ENCODE measurements at places on chromosomes 7 and 10. TPM values are rescaled to one million over a fixed set of nuclear protein-coding genes. Genes with fewer than 3 reads are reported as not detected.

DNA sequence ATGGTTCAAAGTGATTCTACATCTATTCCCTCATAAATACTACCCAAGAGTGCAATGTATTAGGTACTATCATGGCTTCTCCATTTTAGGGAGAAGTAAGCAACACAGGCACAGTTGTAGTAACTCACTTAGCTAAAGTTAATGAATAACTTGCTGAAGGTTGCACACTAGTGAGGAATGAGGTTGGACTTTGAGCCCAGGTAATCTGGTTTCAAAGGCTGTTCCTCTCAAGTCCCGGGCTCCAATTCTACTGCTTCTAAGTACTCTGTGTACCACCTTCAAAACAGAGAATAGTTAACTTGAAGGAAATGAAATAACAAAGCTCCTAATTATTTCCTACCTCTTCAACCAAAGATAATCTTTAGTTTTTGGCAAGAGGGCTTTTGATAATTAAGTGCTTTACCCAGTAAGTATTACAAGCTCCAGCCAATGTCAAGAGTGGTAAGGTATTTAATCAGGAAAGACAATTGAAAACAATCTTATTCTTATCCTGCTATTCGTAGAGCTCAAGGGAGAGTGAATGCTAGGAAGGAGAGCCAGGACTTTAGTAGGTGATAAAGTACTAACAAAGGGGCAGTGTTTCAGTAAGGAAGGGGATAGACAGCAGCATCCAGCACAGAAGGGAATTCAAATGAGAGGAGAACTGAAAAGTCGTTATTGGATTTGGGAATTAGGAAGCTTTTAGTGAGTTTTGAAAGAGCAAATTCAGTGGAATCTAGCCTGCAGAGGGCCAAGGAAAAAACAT is 158.2 kb upstream of the PTPRZ1 start:
- no peak for DNase-seq

GRCh38 chr10:72419241-72419640 is 64.5 kb upstream of the DNAJB12 start:
- no peak for DNase-seq

DNA sequence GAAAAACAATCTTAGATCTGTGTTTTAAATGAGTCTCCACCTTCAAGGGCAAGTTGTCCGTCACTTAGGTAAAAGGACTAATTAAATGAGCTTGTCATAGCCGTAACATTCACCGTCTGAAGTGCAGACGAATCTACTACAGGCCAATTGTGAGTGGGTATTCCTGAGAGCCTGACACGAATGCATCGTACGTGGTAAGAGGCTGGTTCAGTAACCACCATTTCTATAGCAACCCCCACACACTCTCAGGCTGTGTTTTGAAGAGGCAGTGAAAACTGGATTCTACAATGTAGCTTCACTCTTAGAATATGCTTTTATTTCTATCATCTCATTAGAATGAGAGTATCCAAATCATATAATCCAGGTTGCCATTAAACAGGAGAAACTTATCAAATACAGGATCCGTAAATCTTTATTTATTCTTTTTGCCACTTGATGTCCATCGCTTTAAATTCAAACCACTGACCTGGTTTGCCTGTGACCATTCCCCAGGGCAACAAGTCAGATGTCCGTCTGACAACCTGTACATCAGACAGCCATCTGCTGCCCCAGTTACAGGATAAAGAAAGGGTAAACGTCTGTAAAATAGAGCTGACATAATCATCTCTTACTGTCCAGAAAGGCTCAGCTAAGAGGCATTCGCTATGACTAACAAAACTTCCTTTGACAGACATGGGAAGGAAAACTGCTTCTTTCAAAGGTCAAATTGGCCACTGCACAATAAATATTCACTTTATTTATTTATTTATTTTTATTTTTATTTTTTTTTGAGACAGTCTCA is 70.3 kb upstream of the NMT2 start:
- no peak for DNase-seq

GRCh38 chr7:18873734-18874336 is 243.6 kb downstream of the TWIST1 start:
- DNase-seq: peak; percentile 22

GRCh38 chr10:99403674-99404073 is 26.8 kb downstream of the GOT1 start:
- DNase-seq: no peak

- no peak for DNase-seq
Measured at GRCh38 chr7:5549096-5549763, 125.6 kb upstream of the TNRC18 start.

GRCh38 chr7:155289107-155289506 is 8.6 kb upstream of the INSIG1 start:
- DNase-seq: no peak

DNA sequence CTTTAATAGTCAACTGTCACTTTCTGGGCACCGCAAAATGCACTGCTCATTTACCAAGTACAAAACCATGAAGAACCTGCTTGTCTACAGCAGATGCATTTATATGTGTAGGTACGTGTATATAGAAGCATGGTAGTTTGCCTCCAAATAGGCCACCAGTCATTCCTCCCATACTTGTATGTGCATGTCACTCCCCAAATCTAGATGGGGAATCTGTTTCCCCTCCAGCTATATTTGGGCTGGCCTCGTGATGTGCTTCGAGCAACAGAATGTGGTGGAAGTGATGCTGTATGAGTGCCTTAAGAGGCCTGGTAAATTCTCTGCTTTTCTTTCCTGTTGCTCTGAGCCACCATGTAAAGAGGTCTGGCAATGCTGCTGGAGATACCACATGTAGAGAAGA is 47.1 kb downstream of the PSMC2 start:
- DNase-seq: no peak

DNA sequence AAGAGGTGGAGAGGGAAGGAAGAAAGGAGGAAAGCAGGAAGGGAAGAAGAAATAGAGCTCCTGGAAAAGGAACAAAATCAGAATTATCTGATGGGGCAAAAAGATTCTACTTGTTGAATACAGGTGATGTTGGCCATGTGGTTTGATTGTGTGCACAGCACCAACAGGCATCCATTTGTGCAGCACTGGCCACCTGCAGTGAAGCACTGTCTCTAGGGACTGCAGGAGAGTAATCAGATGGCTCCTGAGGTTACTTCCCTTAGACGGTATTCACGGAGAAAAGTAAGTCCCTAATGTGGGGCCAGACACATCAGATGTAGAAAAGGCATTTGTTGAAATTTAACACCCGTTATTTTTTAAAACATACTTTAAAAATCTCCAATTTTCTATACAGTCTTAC is 135.3 kb upstream of the VIPR2 start:
- no peak for DNase-seq

GRCh38 chr10:7533657-7534479 is 123.0 kb upstream of the SFMBT2 start:
- no peak for DNase-seq

- no peak for DNase-seq
Measured at GRCh38 chr10:4217187-4217586, 432.2 kb upstream of the KLF6 start.

DNA sequence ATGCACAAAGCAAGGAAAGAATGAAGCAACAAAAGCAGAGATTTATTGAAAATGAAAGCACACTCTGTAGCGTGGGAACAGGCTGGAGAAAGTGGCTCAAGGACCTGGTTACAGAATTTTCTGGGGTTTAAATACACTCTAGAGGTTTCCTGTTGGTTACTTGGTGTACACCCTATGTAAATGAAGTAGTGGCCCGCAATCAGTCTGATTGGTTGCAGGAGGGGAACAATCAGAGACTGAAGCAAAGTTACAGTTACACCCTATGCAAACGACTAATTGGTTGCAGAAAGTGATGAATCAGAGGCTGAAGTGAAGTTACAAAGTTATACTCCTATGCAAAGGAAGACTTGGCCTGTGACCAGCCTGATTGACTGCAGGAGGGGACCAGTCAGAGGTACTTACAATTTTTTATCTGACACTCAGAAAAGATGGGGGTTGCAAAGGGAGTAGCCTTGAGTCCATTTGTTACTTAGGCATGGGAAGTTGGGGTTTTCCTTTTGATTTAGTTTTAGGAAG is 3.6 kb upstream of the MTPN start:
- no peak for DNase-seq

DNA sequence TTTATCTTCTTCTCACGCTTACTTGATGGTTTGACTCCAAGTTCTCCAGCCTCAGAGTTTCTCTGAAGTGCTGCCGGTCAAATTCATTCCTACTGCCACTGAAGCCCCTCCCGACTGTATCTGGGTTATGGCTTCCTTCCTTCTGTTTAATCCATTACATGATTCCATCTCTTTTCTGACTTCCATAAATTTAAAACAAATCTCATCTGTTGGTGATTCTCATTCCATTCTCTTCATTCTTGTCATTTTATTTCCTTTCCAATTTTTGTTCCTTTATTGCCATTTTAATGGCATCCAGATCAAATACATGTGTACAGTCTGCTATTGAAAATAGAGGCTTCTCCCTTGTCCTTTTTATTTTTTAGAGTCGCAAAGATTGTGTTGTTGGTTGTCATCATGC is 25.4 kb upstream of the HIBADH start:
- DNase-seq: no peak

DNA sequence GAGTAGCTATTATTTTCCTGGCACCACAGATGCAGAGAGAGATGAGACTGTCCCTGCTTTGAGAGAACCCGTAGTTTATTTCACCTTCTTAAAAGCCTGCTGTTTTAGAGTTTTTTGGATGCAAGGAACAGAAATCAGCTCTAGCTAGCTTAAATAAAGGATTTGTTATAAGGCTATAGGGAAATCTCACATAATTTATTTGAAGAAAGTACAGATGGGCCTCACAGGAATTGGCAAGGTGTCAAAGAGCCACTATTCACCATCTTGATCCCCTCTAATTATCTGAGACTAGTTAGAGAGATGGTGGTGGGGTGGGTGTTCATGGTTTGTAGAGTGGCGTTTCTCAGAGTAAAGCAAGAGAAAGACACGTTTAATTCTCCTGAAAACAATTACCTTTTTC is 7.3 kb downstream of the KMT2E start:
- no peak for DNase-seq

GRCh38 chr7:85234730-85235129 is 47.9 kb upstream of the SEMA3D start:
- no peak for DNase-seq

PNLIPRP3 gene
- not detected for total RNA-seq

MKX gene
- 0.80 TPM for total RNA-seq

SH2B2 gene
- 2.6 TPM for total RNA-seq

SPAM1 gene
- not detected for total RNA-seq

Measured in endothelial cell (in vitro differentiated cells).